ENCODE measurements at places on chromosomes 2 and 18.

- no peak for DNase-seq
Measured at GRCh38 chr2:172021955-172022354, 22.2 kb downstream of the METAP1D start.

DNA sequence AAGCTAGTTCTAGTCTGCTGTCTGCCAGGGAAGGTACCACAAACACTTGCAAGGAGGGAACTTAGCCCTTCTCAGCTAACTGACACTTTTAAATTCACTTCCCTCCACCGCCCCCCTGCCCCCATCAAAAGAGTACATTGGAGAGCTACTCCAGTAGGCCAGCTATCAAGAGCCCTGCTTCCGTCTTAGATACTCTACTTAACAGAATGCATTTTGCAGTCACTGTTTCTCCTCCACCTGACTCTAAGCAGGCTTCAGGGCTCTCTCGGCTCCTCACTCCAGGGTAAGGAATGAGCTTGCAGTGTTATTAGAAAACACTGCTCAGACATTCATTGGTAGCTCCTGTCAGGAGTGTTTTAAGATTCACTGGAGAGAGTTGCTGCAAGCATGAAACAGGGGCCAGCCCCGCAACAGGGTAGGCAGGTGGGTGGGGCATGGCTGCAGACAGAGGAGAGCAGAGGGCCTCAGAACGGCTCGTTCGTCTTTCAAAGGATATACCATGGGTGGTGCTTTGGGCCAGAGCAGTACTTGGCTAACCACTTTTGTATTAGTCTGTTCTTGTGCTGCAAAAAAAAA is 35.3 kb upstream of the PDCL3 start:
- DNase-seq: no peak

- DNase-seq: peak; percentile 55
Measured at GRCh38 chr2:246489-247144, 17.2 kb downstream of the SH3YL1 start.

DNA sequence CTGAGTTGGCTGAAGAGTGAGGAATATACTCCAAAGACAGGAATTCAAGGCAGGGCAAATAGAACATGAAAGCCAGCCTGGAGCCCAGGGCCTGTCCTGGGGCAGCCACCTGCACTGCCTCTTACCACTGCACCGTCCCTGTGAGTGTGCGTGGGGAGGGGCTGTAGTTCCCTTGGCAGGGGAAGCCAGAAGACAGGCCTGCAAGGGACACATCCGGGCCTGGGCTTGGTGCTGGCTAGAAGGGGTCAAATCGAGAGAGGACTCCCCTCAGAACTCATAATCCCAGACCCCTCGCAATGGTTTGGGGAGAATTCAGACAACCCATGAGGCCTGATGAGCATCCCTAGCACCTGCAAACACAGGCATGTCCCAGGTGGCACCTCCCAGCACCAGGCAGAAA is 87.0 kb downstream of the HDAC4 start:
- DNase-seq: no peak

DNA sequence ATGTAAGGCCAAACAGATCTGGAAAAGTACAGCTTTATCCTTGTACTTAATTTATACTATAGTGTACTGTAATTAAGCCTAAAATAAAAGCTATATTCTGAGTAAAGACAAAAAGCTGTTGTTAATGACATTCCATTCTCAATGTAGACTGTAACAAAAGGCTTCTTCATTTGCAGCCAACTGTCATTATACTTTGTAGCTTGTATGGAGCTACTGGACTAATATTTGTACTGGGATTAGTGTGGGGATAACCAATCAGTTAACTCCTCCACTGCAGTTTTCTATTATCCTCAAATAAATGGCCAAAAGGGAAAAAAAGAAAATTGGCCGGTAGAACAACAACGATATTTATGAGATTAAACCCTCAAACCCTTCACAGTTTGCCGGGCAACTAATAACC is 66.5 kb downstream of the STK39 start:
- DNase-seq: no peak

DNA sequence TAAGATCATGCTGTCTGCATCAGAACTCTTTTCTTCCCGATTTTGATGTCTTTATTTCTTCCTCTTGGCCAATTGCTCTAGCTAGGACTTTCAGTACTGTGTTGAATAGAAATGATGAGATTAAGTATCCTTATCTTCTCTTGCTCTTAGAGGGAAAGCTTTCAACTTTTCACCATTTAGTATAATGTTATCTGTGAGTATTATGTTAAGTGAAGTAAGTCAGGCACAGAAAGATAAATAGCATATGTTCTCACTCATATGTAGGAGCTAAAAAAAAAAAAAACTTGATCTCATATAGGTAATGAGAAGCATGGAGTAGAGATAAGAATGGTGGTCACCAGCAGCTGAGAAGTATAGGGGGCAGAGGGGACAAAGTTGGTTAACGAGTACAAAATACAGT is 1089.5 kb downstream of the TDRD15 start:
- DNase-seq: no peak

DNA sequence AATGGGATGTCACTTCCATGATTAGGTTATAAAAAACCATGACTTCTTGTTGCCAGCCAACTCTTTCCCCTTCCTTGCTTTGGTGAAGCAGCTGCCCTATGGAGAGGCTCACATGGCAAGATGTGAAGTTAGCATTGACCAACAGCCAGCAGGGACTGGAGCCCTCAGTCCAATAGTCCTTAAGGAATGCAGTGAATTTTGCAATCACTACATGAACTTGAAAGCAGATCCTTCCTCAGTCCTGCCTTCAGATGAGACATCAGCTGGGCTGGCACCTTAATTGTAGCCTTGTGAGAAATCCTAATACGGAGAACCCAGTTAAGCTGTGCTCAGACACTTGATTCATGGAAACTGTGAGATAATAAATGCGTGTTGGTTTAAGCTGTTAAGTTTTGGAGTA is 61.8 kb downstream of the ATP8B1 start:
- no peak for DNase-seq

DNA sequence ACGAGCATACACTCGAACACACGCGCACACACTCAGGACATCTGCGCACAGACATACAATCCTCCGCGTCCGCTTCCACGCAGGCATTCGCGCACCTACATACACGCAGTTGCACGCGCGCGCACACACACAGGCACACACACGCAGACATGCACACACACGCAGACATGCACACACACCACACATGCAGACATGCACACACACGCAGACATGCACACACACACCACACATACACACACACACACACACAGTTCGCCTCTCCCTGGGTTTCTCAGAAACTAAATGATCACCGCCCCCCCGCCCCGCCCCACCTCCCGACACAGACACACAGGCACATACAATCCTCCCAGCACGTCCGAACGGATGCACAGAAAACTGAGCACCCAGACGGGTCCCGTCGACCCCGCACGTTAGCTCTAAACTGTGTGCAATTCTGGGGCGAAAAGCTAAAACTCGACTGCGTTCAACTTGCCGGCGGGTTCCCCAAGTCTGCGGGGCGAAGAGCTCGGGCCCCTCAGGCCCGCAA is 1.0 kb downstream of the EPHA4 start:
- DNase-seq: peak; percentile 7

Data from erythroblast (primary cell).